ENCODE measurements at places on chromosomes 2 and 18. TPM values are rescaled to one million over a fixed set of nuclear protein-coding genes. Genes with fewer than 3 reads are reported as not detected.
A peak's percentile ranks its signal among the peaks of the same experiment; 100 is the strongest.

- DNase-seq: no peak
Observed at GRCh38 chr2:21461754-21462240, 338.0 kb downstream of the TDRD15 start.

GRCh38 chr2:155060896-155061295 is 362.4 kb downstream of the KCNJ3 start:
- no peak for DNase-seq

GRCh38 chr2:116668691-116669090 is 1145.8 kb upstream of the DDX18 start:
- DNase-seq: no peak

- no peak for DNase-seq
Observed at GRCh38 chr2:113060396-113060795, 1.4 kb downstream of the IL36RN start.

DNA sequence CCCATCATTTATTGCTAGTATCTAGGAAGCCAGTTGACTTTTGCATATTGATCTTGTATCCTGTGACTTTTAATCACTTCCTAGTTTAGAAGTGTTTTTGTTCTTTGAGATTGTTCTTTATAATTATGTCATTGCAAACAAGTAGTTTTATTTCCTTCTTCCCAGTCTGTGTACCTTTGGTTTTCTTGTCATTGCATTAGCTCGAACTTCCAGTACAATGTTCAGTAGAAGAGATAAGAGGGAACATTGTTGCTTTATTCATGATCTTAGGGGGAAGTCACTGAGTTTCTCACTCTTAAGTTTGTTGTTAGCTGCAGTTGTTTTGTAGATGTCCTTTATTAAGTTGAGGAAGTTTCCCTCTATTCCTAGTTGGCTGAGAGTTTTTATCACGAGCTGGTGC is 61.0 kb downstream of the TRAPPC12 start:
- DNase-seq: no peak

DNA sequence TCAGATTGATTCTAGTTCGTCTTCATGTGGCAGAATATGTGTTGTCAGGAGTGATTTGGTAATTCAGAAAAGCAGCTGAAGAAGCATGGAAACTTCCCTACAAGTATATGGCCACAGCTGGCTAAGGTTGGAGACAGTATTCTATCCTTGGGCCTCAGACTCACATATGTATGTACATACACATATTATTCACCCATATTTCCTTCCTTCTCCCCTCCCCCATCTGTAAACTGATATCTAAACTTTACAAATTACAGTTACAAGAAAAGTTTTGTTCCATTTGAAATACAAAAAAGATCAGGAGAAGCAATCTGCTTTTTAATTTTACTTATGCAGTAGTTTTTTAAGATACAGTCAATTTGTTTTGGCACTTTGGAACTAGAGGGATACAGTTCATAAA is 3.1 kb downstream of the SP3 start:
- no peak for DNase-seq

GRCh38 chr2:217204358-217204757 is 344.5 kb upstream of the TNP1 start:
- no peak for DNase-seq

- DNase-seq: no peak
Observed at GRCh38 chr2:164739966-164740365, 101.7 kb downstream of the COBLL1 start.

DNA sequence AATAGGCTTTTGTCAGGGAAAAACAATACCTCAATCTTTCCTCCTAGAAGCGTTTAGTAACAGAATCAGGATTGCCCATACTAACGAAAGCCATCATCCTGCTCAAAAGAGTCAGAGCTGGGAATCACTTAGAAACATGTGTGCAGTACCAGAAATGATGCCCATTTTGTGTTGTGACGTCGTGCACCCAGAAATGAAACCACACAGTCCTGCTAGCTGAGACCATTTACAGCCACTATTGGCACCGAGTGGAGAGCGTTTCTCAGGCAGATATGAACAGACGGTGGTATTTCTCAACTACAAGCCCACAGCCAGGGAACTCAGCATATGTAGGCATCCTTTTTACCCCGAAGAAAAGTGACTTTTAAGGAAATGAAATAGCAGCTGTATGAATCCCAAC is 284.3 kb upstream of the LRATD1 start:
- DNase-seq: no peak

DNA sequence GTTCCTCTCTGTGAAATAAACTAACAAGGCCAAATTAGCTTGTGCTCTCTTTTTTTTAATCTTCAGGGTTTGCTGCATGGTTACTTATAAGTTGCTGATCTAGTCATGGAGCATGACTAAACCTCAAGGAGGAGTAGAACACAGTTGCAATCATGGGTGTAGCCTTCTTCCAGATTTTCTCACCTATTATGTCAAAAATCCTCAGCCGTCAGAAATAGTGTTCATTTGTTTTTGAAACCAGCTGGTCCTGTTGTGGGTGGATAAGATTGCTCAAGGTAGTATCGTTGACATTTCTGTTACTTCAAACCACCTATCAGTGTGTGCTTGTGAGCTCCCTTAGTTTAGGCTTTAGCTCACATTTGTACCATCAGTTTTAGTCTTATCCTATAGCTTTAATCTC is 11.2 kb downstream of the RELCH start:
- DNase-seq: no peak

- no peak for DNase-seq
Observed at GRCh38 chr2:45013229-45014015, 4.2 kb upstream of the SIX2 start.

DNA sequence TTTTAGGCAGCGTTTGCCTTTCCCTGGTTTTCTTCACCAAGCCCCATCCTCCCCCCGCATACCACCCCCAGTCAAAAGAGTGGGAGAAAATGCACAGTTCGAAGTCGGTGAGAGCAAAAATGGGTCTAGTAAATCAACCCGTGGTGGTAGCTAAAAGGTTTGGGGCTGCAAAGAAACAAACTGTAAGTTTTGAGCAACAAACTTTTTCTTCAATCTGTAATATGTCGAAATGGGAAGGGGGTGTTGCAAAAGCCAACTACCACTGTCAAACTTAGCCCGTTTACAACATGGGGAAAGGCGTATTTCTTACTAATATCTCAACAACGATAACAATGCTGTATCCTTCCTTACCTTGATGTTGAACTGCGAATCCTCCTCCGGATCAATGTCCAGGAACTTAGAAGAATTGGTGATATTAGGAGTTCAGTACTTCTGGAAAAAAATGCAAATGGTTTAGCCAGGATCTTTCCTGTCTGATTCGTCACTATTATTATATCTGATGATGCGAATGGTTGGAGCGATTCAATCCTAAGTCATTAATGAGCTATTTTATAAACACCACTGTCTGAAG is 2.4 kb upstream of the SATB2 start:
- no peak for DNase-seq

DNA sequence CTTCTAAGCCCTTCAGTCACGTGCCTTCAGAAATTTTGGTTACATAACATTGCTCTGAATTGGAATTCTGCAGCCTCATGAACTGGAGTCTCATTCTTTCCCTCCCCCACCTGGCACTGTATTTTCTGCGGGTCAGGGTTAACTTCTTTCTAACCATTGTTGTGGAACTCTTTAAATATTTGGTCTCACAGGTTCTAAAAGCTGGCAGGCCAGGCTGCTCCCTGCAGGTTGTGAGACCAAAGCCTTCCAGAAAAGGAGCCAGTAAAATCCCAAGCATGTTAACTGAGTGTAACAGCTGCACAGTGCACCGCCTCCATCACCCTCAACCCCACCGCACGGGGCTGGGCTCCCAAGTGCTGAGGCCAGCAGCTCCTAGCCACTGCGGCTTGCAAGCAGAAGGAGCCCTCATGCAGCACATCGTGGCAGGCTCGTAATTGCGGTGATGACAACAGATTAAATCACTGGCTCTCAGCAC is 174.1 kb upstream of the ALPP start:
- DNase-seq: no peak

GRCh38 chr2:212078103-212078502 is 460.5 kb downstream of the ERBB4 start:
- no peak for DNase-seq

DNA sequence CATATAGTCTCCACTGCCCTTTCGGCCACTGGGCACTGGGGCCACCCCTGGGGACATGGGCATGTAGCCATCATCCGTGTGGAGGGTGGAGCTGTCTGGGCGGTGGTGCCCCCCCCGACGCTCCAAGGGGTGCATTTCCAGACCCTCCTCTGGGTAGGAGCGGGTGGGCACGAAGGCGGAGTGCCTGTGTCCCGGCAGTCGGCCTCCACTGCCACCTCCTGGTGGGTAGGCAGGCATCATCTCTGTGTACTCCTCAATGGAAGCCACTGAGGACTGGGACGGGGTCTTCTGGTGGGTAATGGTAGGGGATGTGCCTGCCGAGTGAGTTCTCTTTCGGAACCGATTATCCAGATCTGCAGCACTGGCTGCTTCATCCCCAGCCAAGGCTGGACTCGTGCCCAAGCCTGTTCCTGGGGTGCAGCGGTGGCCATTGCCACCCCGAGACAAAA is 2.8 kb downstream of the IRS1 start:
- peak; percentile 68 for DNase-seq

GRCh38 chr18:39913672-39914366 is 2041.2 kb upstream of the PIK3C3 start:
- no peak for DNase-seq

DNA sequence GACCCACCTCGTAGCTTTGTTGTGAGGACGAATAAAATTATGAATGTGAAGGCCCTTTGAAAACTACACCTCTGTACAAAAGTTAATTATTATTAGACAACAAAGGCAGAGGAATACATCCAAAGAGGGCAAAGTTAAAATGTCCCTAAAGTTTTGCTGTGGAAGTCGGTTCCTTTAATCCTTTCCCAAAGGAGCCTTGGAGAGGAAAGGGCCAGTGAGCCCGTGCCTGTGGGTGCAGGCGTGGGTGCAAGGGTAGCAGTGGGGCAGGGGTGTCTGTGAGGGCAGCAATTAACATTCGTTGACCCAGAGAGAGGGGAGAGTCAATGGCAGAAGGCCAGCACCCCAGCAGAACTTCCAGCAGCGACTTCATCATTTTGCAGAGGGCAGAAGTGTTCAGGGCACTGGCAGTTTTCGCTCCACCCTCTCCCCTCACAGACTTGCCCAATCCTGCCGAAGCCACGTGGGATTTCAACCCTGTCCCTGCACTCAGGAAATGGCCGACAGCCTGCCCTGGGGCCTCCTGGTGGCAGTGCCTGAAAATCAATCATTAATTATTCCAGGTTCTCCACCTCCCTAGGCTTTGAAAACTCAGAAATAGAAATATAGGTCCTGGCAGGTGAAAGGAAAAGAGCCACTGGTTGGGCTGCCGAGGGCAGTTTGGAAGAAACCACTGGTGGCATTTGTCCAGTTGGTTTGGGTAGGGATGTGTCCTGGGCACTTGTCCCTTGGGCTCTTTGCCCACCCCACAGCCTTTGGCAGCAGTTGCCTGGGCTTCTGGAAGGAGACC is 4.2 kb upstream of the PAX8 start:
- DNase-seq: no peak

- DNase-seq: no peak
Observed at GRCh38 chr2:224094413-224094812, 55.3 kb upstream of the SERPINE2 start.

- no peak for DNase-seq
Observed at GRCh38 chr18:39491408-39491807, 1925.8 kb upstream of the CELF4 start.

GRCh38 chr18:61995618-61996017 is 102.8 kb upstream of the RNF152 start:
- DNase-seq: no peak

GRCh38 chr2:236693531-236693930 is 123.9 kb downstream of the ACKR3 start:
- DNase-seq: no peak

- DNase-seq: no peak
Observed at GRCh38 chr2:54065411-54065810, 50.0 kb upstream of the ACYP2 start.

GRCh38 chr2:105580870-105581554 is 163.7 kb upstream of the NCK2 start:
- no peak for DNase-seq

- peak; percentile 86 for DNase-seq
Observed at GRCh38 chr2:72862239-72862988, 24.8 kb upstream of the SPR start.

DNA sequence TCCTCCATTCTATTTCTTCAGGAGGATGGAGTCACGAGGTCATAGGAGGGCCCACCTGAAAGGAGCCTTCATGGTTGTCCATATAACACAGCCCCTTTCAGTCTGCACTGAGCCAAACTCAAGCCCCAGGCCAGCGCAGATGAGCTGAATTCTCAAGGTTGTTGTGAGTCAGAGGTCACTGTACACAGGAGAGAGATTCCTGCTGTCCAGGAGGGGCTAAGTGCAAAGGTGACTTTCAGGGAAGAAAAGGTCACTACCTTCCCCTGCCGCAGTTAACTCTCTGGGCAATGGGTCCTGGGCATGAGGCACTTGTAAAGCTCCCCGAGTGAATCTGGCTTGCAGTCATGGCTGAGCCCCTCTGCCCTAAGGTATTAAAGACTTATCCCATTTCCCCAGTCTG is 150.7 kb downstream of the CTIF start:
- no peak for DNase-seq

DNA sequence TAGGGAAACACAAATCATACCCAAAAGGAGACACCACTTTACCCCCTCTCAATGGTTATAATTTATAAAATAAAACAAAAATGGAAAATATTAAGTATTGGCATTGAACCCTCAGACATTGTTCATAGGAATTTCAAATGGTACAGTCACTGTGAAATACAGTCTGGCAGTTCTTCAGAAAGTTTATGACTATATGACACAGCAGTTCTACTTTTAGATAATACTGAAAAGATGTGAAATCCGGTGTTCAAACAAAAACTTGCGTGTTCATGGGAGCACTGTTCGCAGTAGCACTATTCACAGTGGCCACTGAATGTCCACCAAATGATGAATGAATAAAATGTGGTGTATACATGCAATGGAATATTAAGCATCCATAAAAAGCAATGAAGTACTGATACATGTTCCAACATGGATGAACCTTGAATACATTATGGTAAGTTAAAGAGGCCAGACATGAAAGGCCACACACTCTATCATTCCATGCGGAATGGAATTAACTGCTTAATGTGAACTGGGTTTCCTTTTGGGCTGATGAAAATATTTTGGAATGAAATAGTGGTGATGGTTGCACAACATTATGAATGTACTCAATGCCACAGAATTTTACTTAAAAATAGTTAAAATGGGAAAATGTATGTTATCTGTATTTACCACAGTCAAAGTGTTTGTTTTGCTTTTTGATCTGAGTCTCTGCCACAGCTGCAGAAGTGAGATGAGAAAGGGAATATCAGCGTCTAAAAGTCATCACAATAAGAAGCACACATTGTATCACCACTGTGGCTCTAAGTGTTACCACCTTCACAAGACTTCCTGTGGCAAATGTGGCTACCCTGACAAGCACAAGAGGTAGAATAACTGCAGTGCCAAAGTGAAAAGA is 864.6 kb downstream of the SUCLG1 start:
- DNase-seq: no peak

The SKA1 gene
- polyA plus RNA-seq: 5.2 TPM

The COBLL1 gene
- 26.4 TPM for polyA plus RNA-seq

The DTNB gene
- 29.5 TPM for polyA plus RNA-seq

The SIX3 gene
- not detected for polyA plus RNA-seq

The C2orf80 gene
- not detected for polyA plus RNA-seq

The CFC1 gene
- 11.2 TPM for polyA plus RNA-seq

The GALNT14 gene
- 7.6 TPM for polyA plus RNA-seq

The ZSWIM2 gene
- not detected for polyA plus RNA-seq

The GALNT13 gene
- polyA plus RNA-seq: 8.8 TPM

The MTERF4 gene
- polyA plus RNA-seq: 96.1 TPM

The AGXT gene
- polyA plus RNA-seq: 0.23 TPM

The IL1RL1 gene
- 0.17 TPM for polyA plus RNA-seq

The AGAP1 gene
- 14.7 TPM for polyA plus RNA-seq

The GPR75 gene
- 3.3 TPM for polyA plus RNA-seq

The SPATA3 gene
- not detected for polyA plus RNA-seq

The ADCYAP1 gene
- polyA plus RNA-seq: 0.13 TPM

The NAT8 gene
- 1.4 TPM for polyA plus RNA-seq

The GNLY gene
- 2.2 TPM for polyA plus RNA-seq

All from right lung (tissue), 10 donors.